Endothelial cell (in vitro differentiated cells): ENCODE measurements at places on chromosomes 7 and 10.

DNA sequence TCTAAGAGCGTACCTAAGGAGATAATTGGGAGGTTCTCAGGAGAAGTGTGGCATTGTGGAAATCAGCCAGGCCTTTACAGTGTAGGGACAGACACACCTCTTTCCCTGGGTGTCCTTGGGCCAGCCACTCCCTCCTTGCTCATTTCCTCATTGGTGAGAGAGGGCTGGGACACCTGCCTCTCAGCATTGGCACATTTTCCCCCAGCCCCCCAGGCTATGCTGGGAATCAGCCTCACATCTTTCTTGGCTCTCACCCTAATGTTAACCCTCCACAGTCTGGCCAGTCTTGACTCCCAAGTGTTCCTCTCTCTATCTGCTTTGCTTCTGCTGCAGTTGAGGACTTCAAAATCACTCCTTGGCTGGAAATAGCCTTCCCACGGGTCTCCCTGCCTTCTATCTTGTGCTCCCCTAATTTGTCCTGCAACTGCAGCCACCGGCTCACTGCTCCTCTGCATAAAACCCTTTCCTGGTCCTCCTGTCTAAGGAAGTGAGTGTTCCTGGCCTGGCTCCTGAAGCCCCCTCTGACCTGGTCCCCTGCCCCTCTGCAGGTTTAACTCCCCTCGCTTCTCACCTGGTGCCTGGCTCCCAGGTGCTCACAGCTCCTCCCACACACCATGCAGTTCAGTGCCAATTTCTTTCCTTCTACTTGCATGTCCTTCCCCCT, 15.8 kb downstream of the TBXAS1 start:
- no peak for DNase-seq

DNA sequence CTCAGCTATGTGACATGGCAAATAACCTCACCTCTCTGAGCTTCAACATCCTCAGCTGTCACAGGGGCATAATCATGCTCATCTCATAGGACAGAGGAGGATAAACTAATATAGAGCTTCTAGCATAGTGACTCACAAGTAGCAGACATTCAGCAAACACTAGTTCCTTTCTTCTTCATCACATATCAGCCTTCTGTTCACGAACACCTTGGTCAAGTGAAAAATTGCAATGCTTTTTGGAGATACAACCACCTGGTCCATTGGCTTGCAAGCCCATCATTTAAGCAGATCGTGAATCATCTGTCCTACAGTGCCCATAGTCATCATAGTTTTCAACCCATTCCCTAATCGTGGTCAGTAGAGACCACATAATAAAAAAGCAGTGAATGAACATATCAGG, 277.9 kb upstream of the YAE1 start:
- DNase-seq: no peak

DNA sequence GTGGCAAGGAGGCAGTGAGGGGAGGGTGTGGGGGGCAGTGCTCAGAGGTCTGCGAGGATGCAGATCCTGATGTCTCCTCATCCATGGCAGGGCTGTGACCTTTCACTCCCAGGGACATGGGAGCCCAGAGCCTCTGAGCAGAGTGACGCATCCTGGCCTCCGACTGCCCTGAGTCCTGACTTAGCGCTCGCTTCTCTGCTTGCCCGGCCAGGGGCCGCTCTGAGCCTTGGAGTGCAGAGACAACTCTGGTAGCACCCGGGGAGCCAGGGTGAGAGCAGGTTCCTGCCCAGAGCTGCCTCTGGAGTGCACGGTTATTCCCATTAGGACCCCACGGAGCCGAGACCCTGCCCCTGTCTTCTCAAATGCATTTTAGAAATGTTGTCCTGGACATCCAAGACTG, 188.0 kb downstream of the TCERG1L start:
- no peak for DNase-seq

DNA sequence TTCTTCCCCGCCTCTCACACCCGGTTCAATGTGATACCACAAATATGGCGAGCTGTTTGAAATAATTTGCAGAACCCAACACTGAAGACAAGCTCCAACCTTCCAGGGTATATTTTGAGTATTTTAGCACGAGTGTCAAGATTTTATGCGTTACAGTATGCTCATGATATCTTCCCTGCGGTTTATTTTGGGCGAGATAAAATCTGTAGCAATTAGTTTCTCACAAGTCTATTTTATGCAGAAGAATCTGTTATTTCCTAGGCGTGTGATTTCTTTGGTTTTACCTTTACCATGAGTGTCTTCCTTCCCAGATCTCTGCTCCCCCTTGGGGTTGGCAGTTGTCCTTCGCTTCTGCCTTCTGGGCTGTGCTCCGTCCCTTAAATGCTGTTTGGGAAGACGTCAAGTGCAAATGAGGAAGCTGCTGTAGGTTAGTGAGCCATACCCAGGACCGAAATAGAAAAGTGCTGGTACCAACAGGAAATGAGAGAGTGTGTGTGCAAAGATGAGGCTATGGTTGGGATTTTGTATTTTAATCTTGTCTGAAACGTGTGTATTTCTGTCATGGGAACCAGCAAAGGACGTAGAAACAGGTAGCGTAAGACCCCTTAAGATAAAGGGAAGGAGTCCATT, 299.8 kb downstream of the KLF6 start:
- no peak for DNase-seq

DNA sequence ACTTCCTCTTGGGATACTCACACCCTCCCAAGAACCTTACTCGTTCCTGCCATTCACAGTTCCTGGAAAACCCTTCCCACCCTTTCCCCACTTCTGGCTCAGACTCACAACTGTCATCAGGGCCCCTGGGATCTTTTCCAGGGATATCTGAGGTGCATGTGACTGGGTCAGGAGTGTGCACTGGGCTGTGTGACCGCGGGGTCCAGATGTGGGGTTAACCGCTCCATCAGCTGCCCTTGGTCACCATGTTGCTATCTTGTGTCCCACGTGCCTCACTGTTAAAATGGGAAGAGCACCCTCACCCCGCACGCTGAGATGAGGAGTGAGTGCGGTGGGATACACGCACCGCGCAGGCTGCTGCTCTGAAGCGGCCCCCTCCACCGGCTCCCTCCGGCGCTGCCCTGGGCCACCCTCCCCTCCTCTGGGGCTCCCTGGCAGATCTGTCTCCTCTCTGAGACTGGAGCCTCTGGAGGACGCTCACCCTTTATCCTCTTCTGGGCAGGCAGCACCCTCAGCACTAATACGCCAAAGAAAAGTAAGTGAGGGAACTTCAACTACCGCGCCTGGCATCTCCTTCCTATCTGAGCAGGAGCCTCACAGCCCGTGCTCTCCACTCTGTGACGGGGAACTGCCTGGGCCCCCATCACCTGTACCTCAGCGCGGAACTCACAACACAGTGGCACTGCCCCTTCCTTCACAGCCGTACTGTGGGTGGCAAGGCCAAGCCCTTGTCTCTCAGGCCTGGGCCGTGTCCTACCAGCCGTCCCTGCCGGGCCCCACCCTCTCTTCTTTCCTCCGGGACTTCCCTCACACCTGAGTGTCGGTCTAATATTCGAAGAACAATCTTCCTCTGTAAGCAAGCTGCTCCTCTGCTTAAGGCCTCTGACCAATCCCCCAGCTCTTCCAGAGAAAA, 15.6 kb downstream of the COBL start:
- DNase-seq: no peak

- no peak for DNase-seq
These were observed 93.2 kb downstream of the SKIDA1 start for GRCh38 chr10:21432266-21432665.

GRCh38 chr7:36605261-36606051, 118.8 kb downstream of the AOAH start:
- no peak for DNase-seq

DNA sequence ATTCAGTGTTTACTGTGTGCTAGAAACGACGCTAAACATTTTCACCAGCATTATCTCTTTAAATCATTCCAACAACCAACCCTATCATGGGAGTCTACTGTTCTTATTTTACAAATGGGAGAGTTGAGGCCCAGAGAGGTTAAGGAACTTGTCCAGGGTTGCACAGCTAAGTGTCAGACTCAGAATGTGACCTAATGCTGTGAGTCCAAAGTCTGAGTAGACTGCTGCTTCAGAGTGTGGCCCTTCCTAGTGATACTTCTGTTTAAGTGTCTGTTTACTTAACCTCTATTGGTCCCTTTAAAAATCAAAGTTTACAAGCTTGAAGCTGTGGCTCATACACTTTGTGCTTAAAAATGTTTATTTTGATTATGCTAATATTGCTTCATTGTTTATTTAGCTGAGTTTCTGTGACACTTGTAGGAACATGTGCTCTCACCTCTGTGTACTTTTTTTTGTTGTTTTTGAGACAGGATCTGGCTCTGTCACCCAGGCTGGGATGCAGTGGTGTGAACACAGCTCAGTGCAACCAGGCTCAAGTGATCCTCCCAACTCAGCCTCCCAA, 84.4 kb upstream of the SYPL1 start:
- no peak for DNase-seq

GRCh38 chr7:100367676-100368613, 5.3 kb upstream of the PILRA start:
- no peak for DNase-seq

GRCh38 chr10:58968389-58968755, 208.1 kb upstream of the PHYHIPL start:
- no peak for DNase-seq

- no peak for DNase-seq
These were observed 60.8 kb downstream of the ADRA2A start for GRCh38 chr10:111137587-111137986.

GRCh38 chr7:34190299-34190698, 285.0 kb downstream of the BMPER start:
- no peak for DNase-seq

GRCh38 chr10:60952846-60953220, 8.8 kb upstream of the RHOBTB1 start:
- DNase-seq: no peak

DNA sequence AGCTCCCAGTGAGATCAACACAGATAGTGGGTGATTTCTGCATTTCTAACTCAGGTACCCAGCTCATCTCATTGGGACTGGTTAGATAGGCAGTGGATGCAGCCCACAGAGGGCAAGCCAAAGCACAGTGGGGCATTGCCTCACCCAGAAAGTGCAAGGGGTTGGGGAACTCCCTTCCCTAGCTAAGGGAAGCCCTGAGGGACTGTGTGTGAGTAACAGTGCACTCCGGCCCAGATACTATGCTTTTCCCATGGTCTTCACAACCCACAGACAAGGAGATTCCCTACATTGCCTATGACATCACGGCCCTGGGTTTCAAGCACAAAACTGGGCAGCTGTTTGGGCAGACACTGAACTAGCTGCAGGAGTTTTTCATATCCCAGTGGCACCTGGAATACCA, 62.8 kb downstream of the PPP1R3A start:
- no peak for DNase-seq

DNA sequence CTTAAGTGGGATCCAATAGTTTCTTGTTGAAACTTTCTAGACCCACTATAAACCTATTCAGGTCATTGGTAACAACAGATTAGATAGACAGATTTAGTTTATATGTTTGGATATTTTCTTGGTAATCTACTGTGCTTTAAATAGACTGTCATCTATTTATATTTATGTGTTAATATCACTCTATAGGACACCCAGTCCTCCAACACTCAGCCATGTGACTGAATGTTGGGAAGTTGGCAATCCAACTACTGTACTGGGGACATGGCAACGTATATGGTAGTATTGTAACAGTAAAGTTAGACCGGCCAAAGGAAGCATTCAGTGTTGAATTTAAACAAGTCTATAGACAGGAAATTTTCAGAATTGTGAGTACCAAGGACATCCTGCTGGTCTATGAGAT, 42.6 kb upstream of the HECTD2 start:
- DNase-seq: no peak
